ENCODE measurements at places on chromosomes 13 and 19.

DNA sequence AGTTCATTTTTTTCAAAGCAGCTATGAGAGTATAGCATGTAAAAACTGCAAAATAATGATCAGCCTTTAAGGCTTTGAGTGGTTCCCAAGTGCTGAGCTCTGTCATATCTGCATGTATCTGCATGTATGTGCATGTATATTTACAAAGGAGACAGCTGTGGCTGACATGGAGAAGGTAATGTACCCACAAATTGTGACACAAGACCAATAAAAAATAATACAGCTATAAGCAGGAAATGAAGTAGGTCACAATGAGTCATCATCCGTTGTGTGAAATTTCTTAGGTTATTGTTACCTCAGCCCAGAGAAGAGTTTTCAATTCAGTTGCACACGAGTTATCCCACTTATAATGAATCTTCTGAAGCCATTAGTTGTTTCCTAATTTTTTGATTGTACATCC lies 60.9 kb upstream of the MED4 start:
- no peak for DNase-seq

- DNase-seq, result no peak
Measured at GRCh38 chr19:1026783-1027649, 608 bp downstream of the CNN2 start.

- no peak for DNase-seq
Measured at GRCh38 chr13:57673197-57673596, 41.7 kb downstream of the PCDH17 start.

- no peak for DNase-seq
Measured at GRCh38 chr13:110341445-110342244, 34.6 kb downstream of the COL4A2 start.

- no peak for DNase-seq
Measured at GRCh38 chr19:38685666-38686529, 38.4 kb downstream of the ACTN4 start.

DNA sequence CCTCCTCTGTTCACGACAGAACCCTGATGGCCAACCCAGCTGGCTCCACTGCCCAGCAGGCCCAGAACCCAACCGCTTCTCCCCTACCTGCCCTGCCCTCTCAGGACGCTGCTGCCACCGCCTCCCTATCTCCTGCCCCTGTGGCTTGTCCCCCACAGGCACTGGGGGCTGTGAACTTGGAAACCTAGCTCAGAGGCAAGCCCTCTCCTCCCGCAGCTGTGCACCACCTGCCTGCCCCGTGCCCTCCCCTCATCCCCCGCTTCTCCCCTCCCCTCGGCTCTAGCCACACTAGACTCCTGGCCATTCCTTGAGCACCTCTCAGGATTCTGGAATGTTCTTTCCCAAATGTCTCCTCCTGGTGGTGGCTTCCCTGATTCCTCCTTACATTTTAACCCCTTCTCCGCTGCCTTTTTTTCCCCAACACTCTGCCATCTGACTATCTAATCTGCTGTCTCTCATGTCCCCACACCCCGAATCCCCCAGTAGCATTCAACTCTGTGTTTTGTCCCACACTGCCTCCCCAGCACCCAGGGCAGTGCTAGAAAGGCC lies 6.7 kb downstream of the NANOS3 start:
- DNase-seq, result no peak

- no peak for DNase-seq
Measured at GRCh38 chr19:7113233-7113632, 43.7 kb downstream of the ZNF557 start.

- DNase-seq, result no peak
Measured at GRCh38 chr13:94382517-94382916, 97.0 kb downstream of the DCT start.

DNA sequence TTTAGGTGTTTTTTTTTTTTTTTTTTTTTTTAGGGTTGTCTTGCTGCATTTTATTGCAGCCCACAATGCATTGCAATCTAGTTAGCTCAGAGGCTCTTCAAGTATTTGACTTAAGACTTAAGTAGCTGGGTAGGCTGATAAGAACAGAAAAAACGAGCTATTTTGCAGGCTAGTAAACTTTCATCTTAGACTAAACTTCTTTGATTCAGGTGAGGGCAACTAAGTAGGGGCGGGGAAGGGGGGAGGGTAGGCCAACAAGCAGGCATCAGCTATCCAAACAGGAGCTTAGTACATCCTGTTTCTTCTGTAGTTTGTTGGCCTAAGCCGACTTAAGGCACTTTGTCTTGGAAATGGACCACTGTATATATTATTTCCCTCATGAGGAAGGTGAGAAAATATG lies 4.9 kb upstream of the TDRD3 start:
- DNase-seq, result no peak

DNA sequence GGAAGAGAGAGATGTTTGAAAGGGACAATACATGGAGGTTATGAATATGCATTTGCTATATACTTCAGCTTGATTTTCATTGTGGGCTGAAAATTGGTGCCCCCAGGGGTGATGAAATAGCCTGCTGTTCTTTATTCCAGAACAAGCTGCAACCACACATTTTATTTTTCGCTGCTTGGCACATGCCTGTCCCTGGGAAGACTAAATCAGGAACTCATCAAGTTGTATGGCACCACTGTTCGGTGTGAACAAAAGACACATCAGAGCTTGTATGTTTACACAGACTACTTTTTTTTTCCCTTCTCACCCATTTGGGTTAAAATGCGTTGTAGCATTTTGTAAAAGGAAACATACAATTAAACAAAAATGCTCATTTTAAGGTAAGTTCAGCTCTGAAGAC lies 230.7 kb downstream of the NALCN start:
- no peak for DNase-seq

DNA sequence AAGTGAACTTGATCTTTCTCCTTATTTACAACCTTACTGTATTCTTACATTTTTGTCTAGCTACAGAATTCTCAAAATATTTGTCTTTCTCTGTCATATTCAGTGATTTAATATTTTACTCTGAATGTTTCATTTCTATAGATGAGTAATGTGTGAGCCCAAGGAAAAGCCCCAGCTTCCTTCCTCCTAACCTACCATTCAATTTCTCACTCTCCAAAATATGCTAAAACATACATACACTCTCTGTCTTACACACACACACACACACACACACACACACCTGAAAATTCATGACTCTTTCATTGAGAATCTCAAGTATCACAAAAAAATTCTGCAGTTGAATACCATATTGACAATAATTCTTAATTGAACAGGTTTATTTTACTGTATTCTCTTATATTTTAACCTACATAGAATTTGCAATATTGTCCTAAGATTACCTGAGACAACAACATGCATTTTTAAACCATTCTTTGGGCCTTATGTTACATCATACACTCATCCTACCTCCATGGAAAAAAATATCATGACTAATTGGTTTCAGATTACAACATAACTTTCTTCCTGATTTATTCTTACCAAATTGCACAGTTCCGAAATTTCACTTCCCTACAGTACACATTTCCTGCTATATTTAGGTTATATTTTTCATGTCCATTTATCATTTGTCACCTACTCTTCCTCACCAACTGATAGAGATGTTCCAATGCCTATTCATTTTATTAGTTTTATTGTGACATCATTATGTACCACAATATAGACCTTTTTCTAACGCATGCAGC lies 1965.6 kb upstream of the PCDH20 start:
- no peak for DNase-seq

DNA sequence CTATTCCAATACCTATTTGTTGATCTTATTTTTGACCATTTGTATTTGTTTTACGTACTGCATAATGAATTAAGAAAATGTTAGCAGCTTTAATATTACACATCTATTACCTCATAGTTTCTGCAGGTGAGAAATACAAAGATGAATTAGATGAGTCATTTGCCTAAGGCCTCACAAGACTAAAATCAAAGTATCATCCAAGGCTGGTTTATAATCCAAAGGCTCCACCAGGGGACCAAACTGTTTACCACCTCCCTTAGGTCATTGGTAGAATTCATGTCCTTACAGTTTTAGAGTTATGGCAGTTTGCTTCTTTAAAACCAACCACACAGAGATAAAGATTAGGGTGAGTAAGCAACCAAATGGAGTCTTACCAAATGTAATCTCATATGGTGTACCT lies 848.1 kb downstream of the SLITRK6 start:
- DNase-seq, result no peak

- peak; percentile 17 for DNase-seq
Measured at GRCh38 chr13:73338389-73338788, 279.6 kb downstream of the KLF5 start.

DNA sequence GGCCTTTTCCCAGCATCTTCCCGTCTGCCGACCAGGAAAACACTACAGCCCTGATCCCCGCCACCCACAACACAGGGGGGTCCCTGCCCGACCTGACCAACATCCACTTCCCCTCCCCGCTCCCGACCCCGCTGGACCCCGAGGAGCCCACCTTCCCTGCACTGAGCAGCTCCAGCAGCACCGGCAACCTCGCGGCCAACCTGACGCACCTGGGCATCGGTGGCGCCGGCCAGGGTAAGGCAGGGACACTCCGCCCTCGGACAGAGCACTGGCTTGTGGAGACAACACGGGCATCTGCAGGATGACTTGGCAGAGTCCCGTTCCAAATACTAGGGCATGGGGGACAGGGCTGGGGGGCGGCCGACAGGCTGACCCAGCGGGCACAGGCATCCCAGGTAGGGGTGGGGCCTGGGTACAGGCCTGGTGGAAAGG lies 31.1 kb downstream of the COMP start:
- DNase-seq, result no peak

GRCh38 chr13:36998624-36999041 lies 507 bp downstream of the ALG5 start:
- no peak for DNase-seq

- no peak for DNase-seq
Measured at GRCh38 chr19:6214881-6215541, 64.8 kb downstream of the MLLT1 start.

DNA sequence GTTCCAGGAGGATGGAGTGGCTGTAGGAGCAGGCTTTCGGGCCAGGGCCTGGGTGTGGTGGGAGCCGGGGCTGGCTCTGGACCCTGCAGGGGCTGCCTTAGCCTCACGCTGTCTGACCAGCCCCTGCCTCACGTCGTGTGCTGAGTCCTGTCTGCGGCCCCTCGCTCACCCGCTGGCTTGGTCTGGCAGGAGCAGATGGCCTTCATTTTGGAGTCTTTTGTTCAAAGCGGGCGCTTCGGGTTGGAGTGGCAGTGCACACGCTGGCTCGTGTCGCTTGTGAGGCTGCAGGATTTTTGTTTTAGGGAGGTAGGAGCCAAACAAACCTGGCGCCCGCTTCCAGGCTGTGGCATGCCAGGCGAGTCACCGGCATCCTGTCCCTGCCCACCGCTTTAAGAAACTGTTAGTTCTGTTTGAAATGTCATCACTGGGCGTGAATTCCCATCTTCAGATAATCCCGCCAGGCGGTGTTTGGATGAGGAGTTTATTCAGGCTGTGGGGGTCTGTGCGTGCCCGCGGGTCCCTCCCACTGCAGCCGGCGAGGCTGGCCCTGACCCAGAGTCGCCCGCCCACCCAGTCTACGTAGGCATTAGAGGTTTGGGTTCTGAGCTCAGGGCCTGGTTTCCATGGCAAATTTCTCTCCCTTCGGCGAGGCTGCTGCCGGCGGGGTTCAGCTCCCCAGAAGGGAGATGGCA lies 89.8 kb downstream of the KDM4B start:
- DNase-seq, result no peak

- DNase-seq, result no peak
Measured at GRCh38 chr13:34749046-34749445, 193.0 kb upstream of the NBEA start.

DNA sequence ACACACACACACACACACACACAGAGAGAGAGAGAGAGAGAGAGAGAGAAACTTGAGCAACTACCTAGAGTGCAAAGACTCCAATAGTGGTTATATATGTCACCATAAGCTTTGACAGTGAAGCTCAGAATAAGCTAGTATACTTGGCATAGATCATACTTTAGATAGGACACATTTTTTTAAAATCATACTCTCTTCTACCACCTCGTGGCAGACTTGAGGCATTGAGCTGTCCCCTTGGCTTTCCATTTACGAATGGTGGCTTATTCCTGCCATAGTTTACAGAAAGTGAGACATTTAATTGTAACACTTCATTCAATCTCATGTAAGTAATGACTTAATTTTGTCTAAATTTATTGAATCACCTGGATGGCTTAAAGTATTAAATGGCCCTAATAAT lies 108.2 kb downstream of the EDNRB start:
- DNase-seq, result peak; percentile 6

DNA sequence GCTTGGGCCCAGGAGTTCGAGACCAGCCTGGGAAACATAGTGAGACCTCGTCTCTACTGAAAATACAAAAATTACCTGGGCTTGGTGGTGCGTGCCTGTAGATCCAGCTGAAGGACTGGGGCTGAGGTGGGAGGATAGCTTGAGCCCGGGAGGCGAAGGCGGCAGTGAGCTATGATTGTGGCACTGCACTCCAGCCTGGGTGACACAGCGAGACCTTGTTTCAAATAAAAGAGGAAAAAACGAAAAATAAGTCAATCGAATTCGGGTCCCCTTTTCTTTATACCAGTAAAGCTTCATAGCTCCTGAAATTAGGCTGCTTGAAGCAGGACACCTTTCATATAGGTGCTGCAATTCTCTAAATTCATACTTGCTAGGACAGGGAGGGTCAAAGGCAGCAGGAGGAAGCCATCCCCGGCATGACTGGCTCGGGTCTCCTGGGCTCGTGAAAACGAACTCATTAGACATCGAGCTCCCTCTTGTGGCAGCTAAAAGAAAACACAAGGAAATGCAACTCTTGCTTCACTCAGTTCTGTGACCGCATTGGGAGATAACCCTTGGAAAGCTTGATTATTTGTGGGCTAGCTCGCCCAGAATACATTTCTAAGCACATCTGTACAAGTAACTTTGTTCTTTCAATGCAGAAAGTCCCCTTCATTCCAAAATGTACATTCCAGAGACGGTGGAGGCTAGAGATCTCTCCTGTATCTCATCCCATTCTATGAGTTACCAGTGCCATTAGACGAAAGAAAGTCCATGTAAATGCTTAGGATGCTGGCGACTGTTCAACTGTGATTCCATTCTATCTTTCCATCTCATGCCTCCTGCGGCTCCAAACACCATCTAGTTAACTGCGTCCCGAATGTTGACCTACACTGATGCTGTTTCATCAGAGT lies 16.8 kb downstream of the FPR2 start:
- DNase-seq, result peak; percentile 84

DNA sequence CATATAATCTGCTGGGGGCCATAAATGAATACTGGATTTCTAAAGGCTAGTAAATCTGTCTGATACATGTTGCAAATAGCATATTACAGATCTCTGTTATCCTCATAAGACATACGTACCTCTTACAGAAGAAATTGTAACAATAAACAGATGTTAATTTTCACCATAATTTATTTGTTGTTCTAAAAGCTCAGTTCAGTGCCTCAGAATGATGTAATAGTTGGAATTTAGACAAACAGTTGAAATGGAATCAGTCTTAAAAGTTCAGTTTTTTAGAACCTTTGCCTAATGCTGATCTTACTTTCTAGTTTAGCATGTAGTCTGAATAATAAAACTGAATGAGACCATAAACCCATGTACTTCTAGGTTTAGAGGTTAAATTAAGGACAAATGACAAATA lies 43.1 kb downstream of the B3GLCT start:
- peak; percentile 36 for DNase-seq

DNA sequence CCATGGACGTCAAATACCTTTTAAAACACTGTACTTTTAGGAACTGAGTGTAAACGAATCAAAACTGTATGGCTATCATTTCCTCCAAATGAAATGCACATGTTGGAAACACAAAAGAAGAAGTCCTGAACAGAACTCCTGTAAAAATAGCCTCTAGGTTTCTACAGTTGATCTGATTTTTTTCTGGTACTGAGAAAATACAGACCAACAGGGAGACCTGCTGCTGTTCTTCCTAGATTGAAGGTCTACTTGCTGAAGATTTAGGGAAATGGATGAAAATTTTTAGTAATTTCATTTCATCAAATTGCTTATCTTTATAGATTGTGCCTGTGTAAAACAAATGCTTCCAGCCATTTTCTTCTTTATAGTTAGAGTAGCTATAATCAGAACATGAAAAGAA lies 520.4 kb downstream of the SLITRK6 start:
- DNase-seq, result no peak
